Mesothelial cell of epicardium (in vitro differentiated cells): ENCODE measurements at places on chromosomes 13 and 19. TPM values are rescaled to one million over a fixed set of nuclear protein-coding genes. Genes with fewer than 3 reads are reported as not detected.

The EPSTI1 gene
- total RNA-seq = 37.3 to 44.0 TPM (median 42.7 TPM) in 3 replicates

The ENOX1 gene
- total RNA-seq = 2.5 to 3.0 TPM (median 3.0 TPM) in 3 replicates

The CEACAM8 gene
- not detected in 3 replicates for total RNA-seq

The ZNF628 gene
- total RNA-seq = 19.0 to 23.1 TPM (median 22.0 TPM) in 3 replicates

The UQCR11 gene
- total RNA-seq = 143 to 154 TPM (median 153 TPM) in 3 replicates

The FBXO27 gene
- total RNA-seq = 9.5 to 10.2 TPM (median 9.6 TPM) in 3 replicates

The KLHL26 gene
- 12.0 to 13.2 TPM (median 12.6 TPM) in 3 replicates for total RNA-seq

The EXOSC5 gene
- 12.2 to 17.0 TPM (median 12.5 TPM) in 3 replicates for total RNA-seq

The PTGIR gene
- total RNA-seq = 5.0 to 6.2 TPM (median 5.9 TPM) in 3 replicates

The COX6B2 gene
- 7.3 to 11.5 TPM (median 7.3 TPM) in 3 replicates for total RNA-seq

The RGS9BP gene
- total RNA-seq = 0.11 to 0.38 TPM (median 0.29 TPM) in 3 replicates

The OVOL3 gene
- not detected in 3 replicates for total RNA-seq

The ZNF177 gene
- 8.7 to 12.6 TPM (median 10.6 TPM) in 3 replicates for total RNA-seq

The MAP4K1 gene
- total RNA-seq = 3.9 to 5.6 TPM (median 4.9 TPM) in 3 replicates

The CGB5 gene
- 3.7 to 5.7 TPM (median 5.7 TPM) in 3 replicates for total RNA-seq

The LINGO3 gene
- total RNA-seq = 0.59 to 0.60 TPM (median 0.60 TPM) in 3 replicates

The CCDC97 gene
- total RNA-seq = 40.5 to 41.9 TPM (median 40.6 TPM) in 3 replicates

The FXYD7 gene
- total RNA-seq = 0.41 to 1.3 TPM (median 0.69 TPM) in 3 replicates

The ICAM4 gene
- 2.0 to 2.6 TPM (median 2.4 TPM) in 3 replicates for total RNA-seq

The IGFLR1 gene
- 2.7 to 3.2 TPM (median 2.8 TPM) in 3 replicates for total RNA-seq

The ZNF541 gene
- 0.13 to 0.81 TPM (median 0.18 TPM) in 3 replicates for total RNA-seq

The ACER1 gene
- total RNA-seq = 0.16 TPM in 1 of 3 replicates, not detected in the others

The IZUMO4 gene
- total RNA-seq = 11.0 to 14.4 TPM (median 13.8 TPM) in 3 replicates

The RNF225 gene
- 0.83 to 1.3 TPM (median 1.2 TPM) in 3 replicates for total RNA-seq
